ENCODE measurements at places on chromosomes 16 and 17.

DNA sequence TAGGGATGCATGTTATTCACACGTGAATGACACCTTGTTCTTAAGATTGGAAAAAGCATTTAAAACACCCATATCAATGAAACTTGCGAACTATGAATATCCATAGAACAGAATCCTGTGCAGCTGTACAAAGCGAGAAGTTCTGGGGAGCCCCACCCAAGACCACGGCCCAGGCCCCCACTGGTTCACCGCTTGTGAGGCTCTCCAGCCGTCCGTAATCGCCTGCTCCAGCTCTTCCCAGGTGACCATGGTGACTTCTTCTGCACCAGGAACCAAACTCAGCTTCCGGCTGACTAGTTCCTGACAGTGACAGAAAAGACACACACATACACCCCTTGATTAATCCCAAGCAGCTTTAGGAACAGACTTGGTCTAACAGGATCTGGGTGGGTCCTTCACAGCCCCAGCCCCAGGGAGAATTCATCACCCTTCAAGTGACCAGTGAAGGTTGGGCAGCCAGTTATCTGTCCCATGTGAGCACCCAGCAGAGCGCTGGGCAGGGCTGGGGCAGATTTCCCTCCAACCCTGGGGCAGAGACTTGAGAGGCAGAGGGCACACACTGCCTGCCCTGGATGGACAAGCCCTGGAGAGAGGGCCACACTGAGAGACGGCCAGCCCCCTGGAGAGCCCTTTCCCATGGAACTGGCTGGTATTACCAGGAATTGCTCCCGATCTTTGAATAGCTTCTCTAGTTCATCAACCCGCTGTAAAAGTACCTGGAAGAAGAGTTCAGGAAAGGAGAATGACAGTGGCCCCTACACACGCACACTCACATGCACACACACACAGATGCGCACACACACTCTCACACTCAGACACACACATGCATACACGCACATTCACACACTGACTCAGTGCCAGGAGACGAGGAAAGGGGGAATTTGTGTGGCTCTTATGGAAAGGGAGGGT lies 3.6 kb downstream of the QRICH2 start:
- DNase-seq: no peak

GRCh38 chr16:11302977-11303376 lies 21.8 kb upstream of the PRM1 start:
- no peak for DNase-seq

- DNase-seq: no peak
Observed at GRCh38 chr17:21688293-21688949, 3.9 kb upstream of the KCNJ18 start.

DNA sequence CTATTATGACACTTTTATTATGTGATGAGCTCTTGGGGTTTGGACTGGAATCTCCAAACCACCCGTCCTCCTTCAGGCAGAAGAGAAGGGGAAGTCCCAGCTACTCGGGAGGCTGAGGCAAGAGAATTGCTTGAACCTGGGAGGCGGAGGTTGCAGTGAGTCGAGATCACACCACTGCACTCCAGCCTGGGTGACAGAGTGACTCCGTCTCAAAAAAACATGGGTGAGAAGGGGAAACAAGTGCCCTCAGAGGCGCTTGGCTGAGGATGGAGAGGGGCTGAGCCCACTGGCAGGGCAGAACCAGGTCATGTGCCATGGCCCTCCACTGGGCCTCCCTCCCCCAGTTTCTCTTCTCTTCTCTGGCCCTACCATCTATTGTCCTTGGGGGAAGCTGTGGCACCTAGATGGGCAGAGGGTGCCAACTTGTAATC lies 120.9 kb upstream of the SMURF2 start:
- no peak for DNase-seq

- no peak for DNase-seq
Observed at GRCh38 chr16:31402687-31403086, 9.6 kb downstream of the ITGAD start.

DNA sequence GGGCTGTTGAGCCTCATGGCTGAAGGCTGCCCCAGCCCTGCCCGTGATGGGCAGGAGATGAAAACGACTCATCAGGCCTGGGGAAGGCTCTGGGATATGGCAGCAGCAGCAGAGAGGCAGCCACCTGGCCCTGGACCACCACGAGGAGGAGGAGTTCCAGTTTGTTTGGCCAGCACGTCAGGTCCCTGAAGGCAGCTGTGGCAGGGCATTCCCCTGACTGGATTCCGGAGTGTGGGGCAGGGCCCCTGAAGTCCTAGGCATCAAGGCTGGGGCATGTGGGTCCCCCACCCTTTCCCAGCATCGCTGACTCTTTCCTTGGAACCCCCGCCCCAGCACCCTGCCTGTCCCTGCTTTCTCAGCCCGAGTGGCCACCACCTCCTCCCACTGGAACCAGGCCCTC lies 197.4 kb downstream of the ZNF423 start:
- no peak for DNase-seq

- DNase-seq: no peak
Observed at GRCh38 chr16:67068212-67068753, 39.3 kb downstream of the CBFB start.

DNA sequence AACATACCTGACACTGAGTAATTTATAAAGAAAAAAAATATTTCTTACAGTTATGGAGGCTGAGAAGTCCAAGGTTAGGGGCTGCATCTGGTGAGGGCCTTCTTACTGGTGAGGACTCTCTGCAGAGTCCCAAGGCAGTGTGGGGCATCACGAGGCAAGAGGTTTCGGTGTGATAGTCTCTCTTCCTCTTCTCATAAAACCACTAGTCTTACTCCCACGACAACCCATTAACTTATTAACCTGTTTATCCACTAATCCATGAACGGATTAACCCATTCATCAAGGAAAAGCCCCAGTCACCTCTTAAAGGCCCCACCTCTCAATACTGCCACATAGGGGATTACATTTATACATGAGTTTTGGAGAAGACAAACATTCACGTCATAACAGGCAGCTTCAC lies 20.1 kb downstream of the CIITA start:
- peak; percentile 37 for DNase-seq

GRCh38 chr16:87823181-87823929 lies 46.0 kb downstream of the SLC7A5 start:
- no peak for DNase-seq

DNA sequence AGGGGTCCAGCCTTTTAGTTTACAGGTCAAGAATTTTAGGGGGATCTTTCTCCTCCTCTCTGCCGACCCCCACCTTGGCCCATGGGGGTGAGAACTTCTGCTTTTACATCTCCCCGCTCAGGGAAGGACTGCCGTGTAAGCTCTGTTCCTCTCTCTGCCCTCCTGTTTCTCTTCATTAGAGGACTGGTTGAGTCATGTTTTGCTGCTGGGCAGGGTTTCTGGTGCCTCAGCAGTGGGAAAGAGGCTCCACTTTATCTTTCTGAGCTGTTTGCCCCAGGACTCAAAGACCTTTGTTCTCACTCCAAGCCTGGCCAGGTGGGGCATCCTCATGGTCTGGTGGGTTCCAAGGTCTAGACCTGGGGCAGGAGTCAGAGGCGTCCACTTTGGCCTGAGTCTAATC lies 93.0 kb downstream of the UTP18 start:
- no peak for DNase-seq

GRCh38 chr17:50052241-50052796 lies 3.6 kb upstream of the ITGA3 start:
- DNase-seq: no peak

DNA sequence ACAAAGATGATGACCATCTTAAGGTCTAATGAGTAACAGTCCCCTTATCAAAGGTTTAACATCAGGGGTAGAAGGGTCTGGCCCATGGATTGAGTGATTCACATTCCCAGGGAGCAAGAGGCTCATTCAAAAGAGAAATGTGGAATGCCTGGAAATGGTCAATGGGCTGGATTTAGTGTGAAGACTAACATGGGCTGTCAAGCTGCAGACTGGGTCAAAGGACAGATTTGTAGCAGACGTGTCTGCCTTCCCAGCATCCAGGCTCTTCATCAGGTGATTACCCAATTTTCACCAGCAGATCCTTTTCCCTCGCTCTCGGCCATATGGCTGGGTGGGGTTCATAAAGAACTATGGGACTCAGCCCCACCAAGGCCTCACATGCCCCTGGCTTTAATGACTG lies 26.8 kb downstream of the DCUN1D3 start:
- no peak for DNase-seq

GRCh38 chr16:11238272-11239202 lies 17.5 kb downstream of the SOCS1 start:
- DNase-seq: no peak

DNA sequence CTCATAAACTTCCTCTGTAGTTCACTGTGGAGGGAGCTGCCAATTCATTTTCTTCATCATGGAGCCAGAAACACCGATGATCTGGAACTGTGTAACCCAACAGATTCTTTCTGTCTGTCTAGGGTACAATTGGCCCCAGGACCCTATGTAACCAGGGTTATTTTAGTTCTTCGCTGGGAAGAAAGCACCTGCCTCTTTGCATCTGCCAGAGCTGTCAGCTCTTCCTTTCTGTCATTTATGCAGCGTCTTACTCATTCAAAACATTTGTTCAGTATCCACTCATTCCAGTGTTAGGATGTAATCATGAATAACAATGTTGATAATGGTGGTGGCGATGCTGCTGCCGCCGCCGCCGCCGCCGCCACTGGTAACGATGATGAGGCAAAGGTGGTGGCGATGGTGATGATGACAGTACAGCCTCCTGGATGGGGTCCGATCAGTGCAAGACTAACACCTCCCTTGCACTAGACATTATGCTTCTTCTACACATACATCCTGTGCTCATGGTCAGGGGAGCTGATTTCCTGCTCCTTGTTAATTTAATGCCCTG lies 46.1 kb downstream of the IRX5 start:
- no peak for DNase-seq
